ENCODE measurements at places on chromosomes 1 and 21.
A peak's percentile ranks its signal among the peaks of the same experiment; 100 is the strongest.

- DNase-seq, result no peak
Observed at GRCh38 chr1:221783936-221784335, 42.0 kb upstream of the DUSP10 start.

DNA sequence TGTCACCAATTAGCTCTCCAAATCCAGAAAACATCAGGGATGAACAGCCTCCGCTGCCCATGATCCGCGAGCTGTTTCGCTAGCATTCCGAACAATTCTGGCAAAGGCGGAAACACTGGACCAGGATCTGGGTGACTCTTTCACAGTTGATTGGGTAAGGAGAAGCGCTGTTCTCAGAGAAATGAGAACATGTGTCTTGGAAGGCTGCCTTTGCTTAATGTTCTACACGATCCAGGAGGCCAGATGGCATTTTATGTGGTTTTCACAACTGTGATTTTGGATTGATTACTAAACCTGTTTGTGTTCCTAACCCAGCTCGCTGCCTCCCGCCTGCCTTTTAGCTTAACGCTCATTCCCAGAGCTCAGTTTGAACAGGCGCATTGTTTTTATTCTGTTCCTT lies 144.0 kb downstream of the KIF26B start:
- peak; percentile 86 for DNase-seq

- DNase-seq, result no peak
Observed at GRCh38 chr1:218930472-218931241, 243.0 kb upstream of the LYPLAL1 start.

DNA sequence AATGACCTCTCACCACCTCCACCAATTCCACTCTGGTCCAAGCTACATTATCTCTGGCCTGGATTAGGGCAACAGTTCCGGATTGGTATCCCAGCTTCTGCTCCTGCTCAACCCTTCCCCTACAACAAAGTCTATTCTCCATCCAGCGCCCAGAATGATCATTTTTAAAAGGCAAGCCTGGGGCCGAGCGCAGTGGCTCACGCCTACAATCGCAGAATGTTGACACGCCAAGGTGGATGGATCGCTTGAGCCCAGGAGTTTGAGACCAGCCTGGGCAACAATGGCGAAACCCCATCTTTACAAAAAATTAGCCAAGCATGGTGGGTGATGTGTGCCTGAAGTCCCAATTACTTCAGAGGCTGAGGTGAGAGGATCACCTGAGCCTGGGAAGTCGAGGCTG lies 2.2 kb downstream of the LYST start:
- no peak for DNase-seq

DNA sequence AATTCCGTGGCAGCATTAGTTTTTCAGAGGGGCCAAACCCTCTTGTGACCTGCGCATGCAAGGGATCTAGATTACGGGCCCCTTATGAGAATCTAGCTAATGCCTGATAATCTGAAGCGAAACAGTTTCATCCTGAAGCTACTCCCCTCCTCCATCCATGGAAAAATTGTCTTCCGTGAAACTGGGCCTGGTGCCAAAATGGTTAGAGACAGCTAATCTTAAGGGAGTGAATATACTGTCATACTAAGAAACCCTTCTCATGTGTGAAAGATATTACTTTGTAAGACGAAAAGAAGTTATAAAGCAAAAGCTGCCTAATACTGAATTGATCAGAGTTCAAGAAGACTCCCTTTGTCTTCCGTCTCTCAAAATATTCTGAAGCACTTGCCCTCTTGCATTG lies 166.3 kb downstream of the DUSP10 start:
- no peak for DNase-seq

- no peak for DNase-seq
Observed at GRCh38 chr1:170694172-170694926, 30.4 kb downstream of the PRRX1 start.

- no peak for DNase-seq
Observed at GRCh38 chr21:36159356-36159921, 2.8 kb downstream of the DOP1B start.

DNA sequence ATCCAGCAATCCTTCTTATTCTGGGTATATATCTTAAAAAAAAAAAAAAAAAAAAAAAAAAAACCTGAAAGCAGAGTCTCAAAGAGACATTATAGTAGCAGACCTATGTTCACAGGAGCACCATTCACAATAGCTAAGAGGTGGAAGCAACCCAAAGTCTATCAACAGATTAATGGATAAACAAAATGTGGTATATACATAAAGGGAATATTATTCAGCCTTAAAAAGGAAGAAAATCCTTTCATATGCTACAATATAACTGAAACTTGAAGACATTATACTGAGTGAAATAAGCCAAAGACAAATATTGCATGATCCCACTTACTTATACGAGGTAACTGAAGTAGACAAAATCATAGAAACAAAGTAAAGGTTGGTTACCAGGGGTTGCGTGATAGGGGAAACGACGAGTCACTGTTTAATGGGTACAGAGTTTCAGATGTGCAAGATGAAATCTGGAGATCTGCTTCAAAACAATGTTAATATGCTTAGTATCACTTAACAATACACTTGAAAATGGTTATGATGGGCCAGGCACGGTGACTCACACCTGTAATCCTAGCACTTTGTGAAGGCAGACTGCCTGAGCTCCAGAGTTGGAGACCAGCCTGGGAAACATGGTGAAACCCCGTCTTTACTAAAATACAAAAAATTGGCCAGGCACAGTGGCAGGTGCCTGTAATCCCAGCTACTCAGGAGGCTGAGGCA lies 29.5 kb downstream of the PIK3R3 start:
- DNase-seq, result no peak

GRCh38 chr1:54849219-54850068 lies 37.6 kb downstream of the DHCR24 start:
- no peak for DNase-seq

GRCh38 chr1:228292609-228292911 lies 84.7 kb downstream of the OBSCN start:
- DNase-seq, result no peak

- DNase-seq, result no peak
Observed at GRCh38 chr1:97660431-97661105, 260.3 kb downstream of the DPYD start.

GRCh38 chr1:177926201-177926600 lies 43.7 kb downstream of the SEC16B start:
- no peak for DNase-seq

DNA sequence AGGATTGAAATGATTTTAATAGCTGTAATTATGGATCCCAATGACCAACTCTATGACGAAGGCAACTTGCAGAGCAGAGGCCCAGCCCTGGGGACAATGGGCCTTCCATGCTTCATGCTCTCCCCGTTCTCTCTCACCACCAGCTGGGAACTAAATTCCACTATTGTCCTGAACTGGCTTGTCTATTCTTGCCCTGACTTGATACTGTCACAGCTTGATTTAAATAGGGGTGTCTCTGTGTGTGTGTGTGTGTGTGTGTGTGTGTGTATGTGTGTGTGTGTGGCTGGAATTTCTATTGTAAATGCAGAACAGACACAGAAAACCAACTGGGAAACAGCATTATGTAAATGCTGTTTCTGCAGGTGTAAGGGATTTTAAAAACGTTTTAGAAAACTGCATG lies 57.0 kb downstream of the SLC22A15 start:
- DNase-seq, result no peak

GRCh38 chr1:174060090-174060489 lies 37.9 kb upstream of the RC3H1 start:
- peak; percentile 58 for DNase-seq

DNA sequence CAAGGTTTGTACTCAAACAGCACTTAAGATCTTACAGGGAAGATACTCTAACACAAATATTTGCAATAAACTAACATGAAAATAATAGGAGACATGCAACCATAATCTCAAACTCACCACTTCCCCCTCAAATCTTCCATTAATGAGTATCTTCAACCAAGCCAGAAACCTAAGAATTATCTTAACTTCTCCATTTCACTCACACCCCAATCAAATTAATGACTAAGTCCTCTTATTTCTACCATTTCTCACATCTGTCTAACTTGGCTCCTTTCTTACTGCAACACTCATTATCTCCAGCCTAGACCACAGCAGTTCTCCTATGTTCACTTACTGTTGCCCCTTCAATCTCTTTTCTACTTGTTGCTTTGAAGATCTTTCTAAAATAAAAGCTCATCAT lies 10.4 kb downstream of the RBBP5 start:
- no peak for DNase-seq

DNA sequence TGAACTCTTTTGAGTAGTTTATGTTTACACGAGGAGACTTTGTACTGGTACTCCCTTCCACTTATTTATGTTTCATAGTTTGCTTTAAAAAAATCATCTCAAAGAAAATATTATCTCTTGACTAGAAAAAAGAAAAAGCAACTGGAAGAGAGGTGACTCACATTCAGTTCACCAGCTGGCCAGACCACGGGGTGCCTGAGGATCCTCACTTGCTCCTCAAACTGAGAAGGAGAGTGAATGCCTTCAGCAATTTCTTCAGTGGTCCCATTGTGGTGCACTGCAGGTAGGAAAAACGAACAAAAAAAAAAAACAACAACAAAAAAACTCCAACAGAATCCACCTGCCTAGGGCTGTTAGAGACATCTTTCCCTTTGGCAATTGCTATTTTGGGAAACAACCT lies 102.9 kb downstream of the PTPRC start:
- peak; percentile 11 for DNase-seq

DNA sequence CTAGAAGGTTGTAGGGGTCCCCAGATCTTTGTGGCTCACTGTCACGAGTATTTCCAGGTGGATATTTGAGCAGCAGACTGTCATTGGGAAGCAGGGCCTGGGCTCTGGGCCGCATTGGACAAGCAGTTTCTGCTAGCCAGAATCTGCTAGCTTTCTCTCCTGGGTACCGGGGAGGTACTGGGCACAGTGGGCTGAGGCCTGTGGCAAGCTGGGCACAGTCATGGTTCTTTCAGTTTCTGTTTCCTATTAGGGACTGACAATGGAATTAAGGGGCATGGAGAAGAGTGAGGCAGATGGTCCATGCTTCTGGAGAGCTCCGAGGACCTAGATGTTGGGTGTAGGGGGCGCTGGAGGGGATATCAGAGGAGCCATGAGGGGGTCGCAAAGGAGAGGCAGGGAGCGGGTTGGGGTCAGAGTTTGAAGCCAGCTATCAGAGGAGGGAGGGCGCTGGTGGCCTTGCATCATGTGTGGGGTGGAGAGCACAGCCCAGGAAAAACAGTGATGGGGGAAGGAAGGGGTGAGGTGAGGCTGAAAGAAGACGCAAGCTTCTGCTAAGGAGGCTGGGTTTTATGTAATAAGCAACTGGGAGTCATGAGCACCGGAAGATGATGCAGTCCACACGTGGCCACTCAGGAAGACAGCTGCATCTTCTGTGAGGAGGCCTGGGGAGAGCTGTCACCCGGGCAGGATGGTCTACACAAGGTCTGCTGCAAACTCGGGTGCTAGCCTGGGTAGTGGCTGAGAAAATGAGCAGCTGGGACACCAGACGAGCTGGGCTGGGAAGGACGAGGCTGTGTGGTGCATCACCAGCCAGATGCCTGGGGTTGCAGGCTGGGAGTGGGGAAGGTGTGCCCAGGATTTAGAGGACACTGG lies 72.7 kb downstream of the IER5 start:
- DNase-seq, result no peak

DNA sequence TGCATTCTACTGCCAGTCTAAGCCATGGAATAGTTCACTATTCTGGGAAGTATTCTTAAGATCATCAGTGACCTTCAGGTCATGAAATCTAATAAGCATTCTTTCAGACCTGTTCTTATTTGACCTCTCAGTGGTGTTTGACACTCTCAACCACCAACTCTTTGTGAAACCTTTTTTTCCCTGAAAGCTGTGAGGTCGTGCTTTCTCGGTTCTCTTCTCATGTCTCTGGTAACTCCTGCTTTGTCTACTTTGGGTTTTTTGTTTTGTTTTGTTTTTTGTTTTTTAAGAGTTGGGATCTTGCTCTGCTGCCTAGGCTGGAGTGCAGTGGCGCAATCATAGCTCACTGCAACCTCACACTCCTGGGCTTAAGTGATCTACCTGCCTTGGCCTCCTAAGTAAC lies 56.3 kb downstream of the POU2F1 start:
- no peak for DNase-seq

DNA sequence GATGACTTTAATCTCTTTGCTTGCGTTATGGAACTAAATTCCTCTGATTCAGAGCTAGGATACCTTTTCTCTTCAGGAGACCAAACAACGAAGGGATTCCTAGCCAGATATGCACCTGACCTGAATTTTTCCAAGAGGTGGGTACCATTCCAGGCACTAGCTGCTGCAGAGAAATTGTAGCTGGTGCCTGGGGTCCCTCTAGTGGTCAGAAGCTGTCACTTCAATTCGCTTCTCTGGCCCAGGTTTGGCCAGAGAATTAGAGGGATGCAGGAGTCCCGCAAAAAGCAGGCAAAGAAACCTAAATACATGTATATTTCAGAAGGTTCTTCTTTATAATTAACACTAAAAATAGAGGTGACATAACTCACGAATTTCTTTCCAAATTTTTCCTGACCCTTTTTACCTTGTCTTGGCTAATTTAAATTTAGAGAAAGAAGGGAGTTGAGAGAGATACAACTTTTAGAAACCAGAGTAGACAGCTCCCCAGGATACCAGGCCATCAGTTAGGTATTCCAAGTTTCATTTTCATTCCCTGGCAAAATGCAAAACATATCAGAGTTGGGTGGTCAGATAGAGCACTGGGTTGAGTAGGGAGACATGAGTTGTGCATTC lies 9.6 kb downstream of the ACKR1 start:
- DNase-seq, result peak; percentile 64

- no peak for DNase-seq
Observed at GRCh38 chr1:208185801-208186231, 58.4 kb downstream of the PLXNA2 start.

GRCh38 chr1:6329396-6329795 lies 64.2 kb downstream of the ACOT7 start:
- DNase-seq, result peak; percentile 40

DNA sequence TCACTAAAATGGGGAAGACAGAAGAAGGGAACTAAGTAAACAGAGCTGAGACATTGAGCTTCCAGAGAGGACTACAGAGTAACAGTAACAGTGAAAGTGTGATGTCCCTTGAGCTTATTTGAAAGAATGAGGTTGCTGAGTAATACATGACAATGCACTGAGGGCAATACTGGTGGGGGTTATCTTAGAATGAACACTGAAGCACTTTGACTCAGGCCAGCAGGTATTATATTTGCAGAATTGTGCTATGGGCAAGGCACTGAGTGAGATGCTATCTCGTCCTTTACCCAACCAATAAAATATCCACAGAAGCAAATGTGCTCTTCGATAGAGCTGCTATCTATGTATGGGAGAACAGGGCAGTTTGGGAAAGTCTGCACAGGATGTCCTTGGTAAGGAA lies 133.2 kb downstream of the DISP1 start:
- no peak for DNase-seq

DNA sequence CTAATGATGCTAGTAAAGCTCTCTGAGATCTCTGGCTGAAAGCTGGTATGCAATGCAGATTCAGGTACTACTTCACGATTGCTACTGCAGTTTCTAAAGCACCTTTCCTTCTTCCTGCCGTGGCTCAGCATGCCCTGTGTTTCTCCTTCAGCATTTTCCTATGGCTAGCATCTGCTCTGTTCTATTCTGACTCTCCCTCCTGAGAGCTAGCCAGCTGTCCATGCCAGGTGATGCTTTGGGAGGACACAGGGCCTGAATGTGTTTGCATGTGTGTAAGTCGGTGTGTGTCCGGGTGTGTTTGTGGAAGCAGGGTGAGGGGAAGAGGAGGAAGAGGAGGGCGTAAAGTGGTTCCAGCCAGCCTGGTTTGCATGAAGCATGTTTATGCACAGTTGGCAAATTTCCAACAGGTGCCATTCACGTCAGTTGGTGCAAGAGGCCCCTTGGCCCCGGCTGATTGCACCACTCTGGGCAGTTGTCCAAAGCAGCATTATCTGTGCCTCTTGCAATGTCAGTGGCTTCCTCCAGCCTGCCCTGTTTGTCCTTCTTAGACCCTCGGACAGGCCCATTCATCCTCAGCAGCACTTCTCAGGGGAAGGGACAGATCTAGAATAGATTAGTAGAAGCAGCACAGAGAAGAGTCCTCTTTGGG lies 433.3 kb downstream of the DISC1 start:
- DNase-seq, result no peak

Measured in astrocyte of the hippocampus (primary cell).